ENCODE measurements at places on chromosomes 6 and 20.

DNA sequence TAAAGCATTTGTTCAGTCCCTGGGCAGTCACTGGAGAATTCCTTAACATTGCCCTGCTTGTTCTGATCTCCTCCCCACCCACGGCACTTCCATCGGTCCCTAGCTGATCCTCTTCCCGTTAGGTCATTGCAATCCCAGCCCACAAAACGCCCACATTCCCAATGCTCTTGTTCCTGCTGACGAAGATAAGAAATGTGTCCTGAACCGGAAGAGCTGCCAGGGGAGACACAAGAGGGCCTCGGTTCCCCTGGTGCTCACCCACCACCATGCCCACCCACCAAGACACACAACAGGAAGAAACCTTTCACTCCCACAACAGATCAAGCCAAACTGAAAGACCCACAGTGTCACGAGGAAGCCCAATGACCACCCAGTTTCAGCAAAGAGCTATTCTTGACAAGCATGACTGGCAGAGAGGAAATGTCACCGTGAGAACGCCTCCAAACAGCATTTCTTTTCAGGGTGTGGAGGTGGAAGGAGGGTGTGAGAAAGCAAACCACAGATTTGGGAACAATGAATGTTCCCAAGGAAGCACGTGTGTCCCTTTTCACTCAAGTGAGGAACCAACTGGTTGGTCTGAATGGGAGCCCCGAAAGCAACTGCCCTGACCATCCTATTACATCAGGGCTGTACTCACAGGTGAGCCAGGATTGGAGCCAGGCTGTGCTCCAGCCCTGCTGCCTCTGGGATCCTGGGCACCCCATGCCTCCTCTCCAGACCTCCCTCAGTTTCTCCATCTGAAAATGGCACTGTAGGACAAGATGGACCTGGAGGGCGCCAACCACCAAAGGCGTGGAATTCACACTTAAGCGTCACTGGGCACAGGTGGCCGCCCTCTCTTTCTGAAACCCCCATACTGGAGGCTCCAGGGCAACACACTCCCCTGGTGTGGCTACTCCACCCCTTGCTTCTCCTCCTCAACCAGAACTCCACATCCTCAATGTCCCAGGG lies 97.5 kb downstream of the ZMYND8 start:
- DNase-seq = no peak

DNA sequence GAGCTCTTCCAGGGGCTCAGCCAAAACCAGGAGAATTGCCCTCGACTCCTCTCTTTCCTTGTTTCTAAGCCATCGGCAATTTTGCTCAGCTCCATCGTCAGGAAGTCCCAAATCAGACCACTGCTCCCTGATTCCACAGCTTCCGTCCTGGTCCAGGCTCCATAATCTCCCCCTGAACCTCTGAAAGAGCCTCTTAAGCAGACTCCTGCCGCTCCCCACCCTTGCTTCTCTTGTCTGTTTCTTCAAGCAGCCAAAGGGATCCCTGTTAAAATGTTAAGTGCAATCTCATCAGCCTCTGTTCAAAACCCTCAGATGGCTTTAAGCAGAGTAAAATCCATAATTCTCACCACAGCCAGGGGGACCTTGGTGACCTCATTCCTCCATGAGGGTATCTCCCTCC lies 244.7 kb upstream of the SPTLC3 start:
- DNase-seq = no peak

GRCh38 chr20:3797592-3798372 lies 1.7 kb downstream of the CDC25B start:
- no peak for DNase-seq

DNA sequence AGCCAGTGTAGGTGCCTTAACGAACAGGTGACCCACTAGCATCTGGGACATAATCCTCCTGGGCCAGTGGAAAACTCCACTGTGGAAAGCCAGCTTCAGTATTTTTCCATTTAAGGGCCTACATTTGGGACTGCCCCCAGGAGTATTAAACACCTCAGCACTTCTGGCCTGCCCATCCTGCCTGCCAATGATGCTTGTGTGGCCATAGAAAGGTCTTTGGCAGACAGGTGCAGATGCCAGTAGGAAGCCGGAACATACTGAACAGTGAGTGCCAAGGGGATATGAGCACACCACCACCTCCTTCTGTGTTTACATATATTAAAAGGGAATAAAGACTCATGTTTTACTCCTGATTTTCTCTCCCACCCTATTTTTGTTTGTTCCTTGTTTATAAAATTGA lies 19.9 kb downstream of the MCM8 start:
- DNase-seq = no peak

- DNase-seq = no peak
Measured at GRCh38 chr6:122709922-122710512, 69.5 kb upstream of the FABP7 start.

GRCh38 chr6:121967631-121968030 lies 431.8 kb upstream of the HSF2 start:
- no peak for DNase-seq

DNA sequence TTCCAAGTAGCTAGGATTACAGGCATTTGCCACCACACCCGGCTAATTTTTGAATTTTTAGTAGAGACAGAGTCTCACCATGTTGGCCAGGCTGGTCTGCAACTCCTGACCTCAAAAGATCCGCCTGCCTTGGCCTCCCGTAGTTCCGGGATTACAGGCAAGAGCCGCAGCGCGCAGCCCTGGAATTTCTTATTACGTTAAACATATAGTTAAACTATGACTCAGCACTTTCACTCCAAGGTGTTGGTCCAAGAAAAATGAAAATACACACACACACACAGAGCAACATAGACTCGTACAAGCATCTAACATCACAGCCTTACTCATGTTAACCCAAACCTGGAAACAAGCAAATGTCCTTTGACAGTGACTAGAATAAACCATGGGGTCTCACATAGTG lies 663.9 kb downstream of the PRKN start:
- no peak for DNase-seq

DNA sequence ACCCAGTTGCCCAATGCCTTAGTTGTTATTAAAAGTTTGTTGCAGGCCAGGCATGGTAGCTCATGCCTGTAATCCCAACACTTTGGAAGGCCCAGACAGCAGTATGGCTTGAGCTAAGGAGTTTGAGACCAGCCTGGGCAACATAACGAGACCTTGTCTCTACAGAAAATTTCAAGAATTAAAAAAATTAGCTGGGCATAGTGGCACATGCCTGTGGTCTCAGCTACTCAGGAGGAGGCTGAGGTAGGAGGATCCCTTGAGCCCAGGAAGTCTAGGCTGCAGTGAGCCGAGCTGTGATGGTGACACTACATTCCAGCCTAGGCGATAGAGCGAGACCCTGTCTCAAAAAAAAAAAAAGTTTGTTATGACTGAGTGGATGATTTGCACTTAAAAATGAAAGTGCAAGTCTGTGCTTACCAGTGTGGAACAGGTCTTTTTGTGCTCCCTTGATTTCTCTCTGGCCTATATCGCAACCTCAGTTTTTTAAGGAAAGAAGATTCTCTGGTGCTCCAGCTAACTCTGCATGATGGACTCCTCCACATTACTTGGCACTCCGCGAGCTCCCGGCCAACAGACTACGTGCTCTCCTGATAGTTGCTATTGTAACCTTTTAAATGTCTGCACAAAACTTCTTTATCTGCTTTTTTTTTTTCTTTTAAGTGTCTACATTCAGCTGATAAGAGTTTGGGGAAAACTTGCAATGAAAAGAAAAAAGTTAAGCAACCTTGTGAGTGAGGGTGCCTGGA lies 22.1 kb downstream of the ZKSCAN3 start:
- no peak for DNase-seq

- DNase-seq = no peak
Measured at GRCh38 chr6:31652925-31653724, 664 bp upstream of the BAG6 start.

DNA sequence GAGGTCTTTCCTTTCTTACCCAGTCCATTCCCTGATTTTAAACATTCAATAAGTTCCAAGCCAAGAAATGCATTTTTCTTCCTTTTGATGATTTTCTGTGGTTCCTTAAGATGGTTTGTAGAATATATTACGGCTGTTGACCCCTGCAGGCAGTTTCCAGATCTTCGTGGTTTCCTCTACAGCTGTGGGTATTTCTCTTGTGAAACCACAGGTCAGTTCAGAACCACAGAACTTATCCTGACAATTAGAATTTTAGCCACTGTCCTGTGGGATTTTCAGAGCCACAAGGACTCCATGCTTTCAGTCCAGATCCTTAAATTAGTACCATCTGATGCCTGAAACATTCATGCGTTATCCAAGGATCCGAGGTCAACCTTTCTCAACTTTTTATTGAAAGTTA lies 29.7 kb upstream of the EXOC2 start:
- no peak for DNase-seq

DNA sequence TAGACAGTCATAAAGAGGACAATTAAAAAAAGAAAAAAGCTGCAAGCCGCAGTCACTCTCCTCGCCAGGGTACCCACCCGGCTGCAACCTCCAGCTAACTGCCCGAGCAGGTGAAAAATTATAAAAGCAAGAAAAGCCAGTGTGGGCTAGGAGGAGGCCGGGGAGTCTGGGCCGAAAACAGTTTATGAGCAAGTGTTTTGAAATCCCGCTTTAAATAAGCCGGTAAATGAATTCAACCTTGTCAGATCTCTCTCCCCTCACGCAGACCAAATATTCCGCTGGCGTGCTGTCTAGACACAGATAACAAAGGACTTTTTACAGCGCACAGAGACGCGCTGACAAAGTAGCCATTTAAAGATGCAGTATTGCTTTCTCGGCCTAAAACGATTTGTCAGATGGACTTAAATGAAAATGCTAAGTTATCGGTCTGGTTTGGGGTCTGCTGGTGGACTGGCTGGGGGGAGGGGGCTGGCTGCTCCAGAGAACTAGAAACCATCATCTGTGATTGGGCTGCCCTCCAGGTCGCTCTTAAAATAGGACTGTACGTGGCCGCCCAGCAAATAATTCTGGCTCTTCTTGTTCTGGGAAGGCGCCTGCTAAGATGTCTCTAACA lies 24.6 kb downstream of the PMEPA1 start:
- no peak for DNase-seq

- no peak for DNase-seq
Measured at GRCh38 chr6:24340998-24341938, 16.6 kb downstream of the DCDC2 start.

GRCh38 chr20:53028337-53029007 lies 56.3 kb downstream of the TSHZ2 start:
- DNase-seq = no peak

- no peak for DNase-seq
Measured at GRCh38 chr20:44022464-44022863, 107.8 kb downstream of the TOX2 start.

GRCh38 chr6:110181131-110182030 lies 1.2 kb downstream of the CDC40 start:
- DNase-seq = no peak

DNA sequence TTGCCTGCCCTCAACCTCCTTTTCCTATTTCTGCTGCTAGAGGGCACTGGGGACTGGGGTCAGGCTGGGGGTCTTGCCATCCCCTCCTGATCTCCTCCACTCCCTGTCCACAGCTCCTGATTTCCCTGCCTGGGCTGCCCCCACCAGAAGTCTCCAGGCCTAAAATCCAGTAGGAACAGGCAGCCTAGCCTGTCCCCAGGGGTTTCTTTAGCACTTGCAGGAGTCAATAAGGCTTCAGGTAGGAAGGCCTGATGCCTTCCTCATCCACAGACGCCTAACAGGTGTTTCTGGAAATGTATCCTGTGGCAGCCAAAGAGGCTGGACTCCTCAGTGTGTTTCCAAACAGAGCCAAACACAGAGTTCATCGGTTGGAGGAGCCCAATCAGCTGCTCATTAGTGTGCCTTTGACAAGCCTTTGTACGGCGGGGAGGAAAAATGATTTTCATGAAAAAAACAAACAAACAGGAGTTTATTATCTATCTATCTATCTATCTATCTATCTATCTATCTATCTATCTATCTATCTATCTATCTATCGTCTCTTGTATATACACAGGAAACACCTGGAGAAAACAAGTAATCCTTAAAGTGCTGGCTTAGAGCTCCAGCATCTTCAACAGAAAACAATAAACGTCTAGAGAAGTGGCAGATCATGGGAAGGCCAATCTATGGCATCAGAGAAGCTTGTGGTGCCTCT lies 3.7 kb upstream of the RAET1E start:
- no peak for DNase-seq

DNA sequence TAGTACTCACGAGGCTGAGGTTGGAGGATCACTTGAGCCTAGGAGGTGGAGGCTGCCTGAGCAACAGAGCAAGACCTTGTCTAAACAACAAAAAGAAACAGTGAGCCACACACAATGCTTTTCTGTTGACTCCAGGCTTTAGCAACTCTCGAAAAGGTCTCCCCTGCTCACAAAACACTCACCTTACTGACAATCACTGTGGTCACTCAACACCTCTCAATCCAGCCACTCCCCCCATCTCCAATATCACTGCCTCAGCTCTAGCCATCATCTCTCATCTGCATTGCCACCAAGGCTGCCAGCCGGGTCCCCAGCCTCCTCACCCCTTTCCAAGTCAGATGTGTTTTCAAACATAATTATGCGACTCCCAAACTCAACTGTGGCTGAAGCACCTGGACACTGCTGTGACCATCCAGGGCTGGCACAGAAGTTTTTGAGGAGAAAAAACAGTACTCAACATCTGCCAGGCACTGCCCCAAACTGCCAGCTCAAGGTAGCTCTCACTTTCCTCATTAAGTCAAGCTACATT lies 218.0 kb upstream of the ARID1B start:
- no peak for DNase-seq

DNA sequence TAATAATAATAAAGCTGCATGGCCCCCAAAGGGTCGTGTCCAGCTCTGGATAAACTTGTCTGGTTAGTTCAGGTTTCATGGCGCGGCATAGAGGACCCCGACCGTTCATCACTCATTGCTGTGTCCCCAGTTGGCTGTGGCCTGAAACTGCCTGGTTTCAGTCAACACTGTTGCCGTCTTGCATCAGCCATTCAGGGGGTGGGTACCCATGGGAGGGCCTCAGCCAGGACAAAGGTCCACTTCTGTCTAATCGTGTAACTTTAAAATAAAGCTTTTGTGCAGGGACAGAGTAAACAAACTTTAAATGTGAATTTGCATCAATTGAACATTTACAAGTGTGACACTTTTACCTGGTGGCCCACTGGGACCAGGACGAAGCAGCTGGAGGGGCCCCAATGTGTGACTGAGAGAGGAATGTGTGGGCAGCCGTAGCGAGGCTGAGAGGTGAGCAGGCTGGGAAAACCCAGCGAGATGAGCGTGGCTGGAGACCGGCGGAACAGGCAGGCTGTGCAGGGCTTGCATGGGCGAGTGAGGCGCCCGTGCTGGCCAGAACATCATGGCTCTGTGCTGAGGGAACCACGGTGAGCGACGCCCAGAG lies 22.3 kb upstream of the UNC93A start:
- no peak for DNase-seq

DNA sequence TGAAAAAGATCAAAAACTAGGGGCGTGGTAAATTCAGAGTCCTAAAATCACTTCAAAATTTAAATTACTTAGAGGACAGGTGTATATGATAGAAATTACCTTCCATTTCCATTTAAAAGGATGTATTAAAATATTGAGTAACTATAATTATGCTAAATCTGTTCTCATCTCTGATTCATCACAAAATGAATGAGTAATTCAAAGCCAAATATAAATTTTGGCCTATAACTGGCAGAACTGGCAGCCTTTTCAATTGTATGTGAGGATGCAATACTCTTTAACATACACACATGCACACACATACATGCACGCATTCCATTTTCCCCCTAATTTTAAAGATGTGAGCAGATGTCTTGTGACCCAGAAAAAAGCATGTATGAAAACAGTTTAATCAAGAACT lies 194.6 kb downstream of the EPM2A start:
- DNase-seq = no peak

- peak; percentile 54 for DNase-seq
Measured at GRCh38 chr6:20706238-20706938, 172.1 kb downstream of the CDKAL1 start.

Measured in Jurkat, Clone E6-1 (cell line).